ENCODE measurements at places on chromosomes 3 and 15. TPM values are rescaled to one million over a fixed set of nuclear protein-coding genes. Genes with fewer than 3 reads are reported as not detected.

DNA sequence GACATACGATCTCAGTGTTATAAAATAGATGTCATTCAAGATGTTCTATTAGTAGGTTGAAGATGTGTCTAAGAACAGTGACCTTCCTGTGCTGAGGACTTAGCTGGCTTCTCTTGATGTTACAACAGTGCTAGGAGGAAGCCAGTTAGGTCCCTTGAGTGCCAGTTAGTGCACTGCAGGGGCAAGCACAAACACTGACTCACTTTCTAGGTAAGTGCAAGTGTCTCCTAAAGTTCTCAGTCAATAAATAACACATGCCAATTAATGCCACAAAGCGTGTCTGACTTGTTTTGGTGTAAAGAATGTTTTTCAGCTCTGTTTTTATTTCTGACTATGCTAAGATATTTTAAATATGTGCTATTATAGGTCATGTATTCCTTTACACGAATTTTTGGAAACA, 211.8 kb downstream of the NAALADL2 start:
- DNase-seq = no peak

GRCh38 chr15:65979316-65979715, 110.0 kb downstream of the RAB11A start:
- DNase-seq = no peak

- DNase-seq = no peak
These were observed 26.7 kb downstream of the CGNL1 start for GRCh38 chr15:57403017-57403416.

- no peak for DNase-seq
These were observed 895.6 kb downstream of the ROBO1 start for GRCh38 chr3:78872195-78872594.

GRCh38 chr3:111610189-111610588, 15.0 kb upstream of the ZBED2 start:
- peak; percentile 45 for DNase-seq

GRCh38 chr3:60182697-60183096, 1068.6 kb downstream of the FHIT start:
- DNase-seq = no peak

- DNase-seq = no peak
These were observed 68.1 kb upstream of the CGNL1 start for GRCh38 chr15:57308170-57308545.

GRCh38 chr15:37926136-37926535, 8.3 kb upstream of the TMCO5A start:
- no peak for DNase-seq

ILDR1 gene
- 0.28 TPM for total RNA-seq

DUOXA2 gene
- not detected for total RNA-seq

NPAP1 gene
- not detected for total RNA-seq

CAPN3 gene
- total RNA-seq = 9.0 TPM
